Jurkat, Clone E6-1 (cell line): ENCODE measurements at places on chromosomes 2 and 18.
A peak's percentile ranks its signal among the peaks of the same experiment; 100 is the strongest.

GRCh38 chr18:11309172-11309571 lies 159.8 kb upstream of the PIEZO2 start:
- peak; percentile 41 for DNase-seq

- DNase-seq, result no peak
Observed at GRCh38 chr2:106972782-106973181, 86.8 kb upstream of the ST6GAL2 start.

DNA sequence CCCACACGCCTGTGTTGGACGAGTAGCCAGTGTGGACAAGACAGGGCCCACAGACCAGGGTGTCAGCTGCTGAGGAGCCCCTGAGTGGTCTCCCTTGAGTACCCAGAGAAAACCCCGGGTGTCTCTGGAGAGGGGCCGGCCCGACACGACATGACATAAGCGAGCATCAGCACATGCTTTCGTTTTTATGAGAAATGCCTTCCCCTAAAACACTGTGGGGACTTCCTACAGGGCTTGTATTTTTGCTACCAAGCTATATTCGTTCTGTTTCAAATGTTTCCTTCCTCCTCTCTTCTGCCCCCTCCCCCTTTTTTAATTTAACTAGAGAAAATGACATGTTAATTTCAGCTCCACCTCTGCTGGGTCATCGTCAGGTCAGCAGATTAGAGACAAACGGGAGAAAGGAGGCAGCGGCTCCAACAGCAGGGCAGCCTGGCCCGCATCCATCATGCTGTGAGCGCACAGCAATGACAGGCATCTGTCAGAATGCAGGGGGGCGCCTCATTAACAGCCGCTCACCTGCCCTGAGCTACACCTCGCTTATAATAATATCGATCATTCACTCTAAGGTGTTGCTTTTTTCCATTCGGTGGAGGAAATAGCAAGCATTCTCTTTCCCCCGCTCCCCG lies 286.2 kb downstream of the ZNF516 start:
- no peak for DNase-seq

DNA sequence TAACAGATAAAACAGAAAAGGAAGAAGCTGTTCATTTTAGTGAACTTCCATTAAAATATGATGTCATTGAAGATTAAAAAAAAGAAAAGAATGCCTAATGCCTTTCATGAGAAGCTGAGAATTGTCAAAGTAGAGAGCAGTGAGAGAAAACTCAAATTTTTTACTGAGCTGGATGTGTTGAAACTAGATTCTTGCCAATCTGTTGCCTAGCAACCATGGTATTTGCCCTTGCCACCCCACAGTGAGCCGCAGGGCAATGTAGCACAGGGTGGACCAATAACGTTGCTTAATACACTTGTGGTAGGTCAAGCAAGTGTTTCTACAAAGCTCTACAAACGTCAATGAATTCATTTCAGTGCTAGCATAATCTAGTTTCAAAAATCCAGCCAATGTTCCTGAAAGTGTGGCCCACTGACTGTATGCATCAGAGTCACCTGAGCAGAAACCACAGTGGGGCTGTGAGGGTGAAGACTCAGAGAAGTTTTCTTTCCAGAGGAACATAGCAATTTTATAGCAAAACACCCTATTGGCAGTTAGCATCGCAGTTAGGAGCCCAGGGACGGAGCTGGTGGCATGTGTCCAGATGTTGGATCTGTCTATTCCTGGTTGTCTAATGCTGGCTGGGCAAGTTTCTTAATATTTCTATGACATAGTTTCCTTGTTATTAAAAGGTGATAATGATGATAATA lies 132.2 kb downstream of the DOCK10 start:
- DNase-seq, result no peak

GRCh38 chr2:178829299-178829960 lies 22.2 kb upstream of the TTN start:
- DNase-seq, result no peak

DNA sequence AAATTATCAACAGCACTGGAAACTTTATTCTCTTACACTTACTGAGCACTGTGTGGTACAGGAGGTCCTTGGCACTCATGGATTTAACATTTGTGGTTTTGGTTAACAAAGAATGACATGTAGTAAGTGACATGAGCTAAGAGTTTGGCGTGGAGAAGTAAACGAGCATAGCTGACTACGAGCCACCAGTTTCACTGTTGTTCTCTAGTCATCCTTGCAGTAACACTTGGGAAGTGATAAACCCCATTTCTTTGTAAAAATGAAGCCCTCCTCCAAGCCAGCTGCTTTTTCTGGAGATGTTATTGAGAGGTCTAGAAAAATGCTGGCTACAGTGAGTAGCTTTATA lies 32.7 kb downstream of the QPCT start:
- DNase-seq, result no peak

- DNase-seq, result no peak
Observed at GRCh38 chr2:100718065-100718629, 101.8 kb upstream of the NPAS2 start.

DNA sequence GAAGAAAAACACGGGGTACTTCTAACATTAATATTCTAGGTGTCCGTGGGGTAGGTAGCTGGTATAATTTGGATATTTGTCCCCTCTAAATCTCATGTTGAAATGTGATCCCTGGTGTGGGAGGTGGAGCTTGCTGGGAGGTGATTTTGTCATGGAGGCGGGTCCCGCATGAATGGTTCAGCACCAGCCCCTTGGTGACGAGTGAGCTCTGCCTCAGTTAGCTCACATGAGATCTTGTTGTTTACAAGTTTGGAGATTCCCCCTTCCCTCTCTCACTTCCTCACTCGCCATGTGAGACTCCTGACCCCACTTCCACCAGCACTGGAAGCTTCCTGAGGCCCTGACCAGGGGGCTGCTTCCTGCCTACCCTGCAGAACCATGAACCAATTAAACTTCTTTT lies 35.4 kb upstream of the DNER start:
- DNase-seq, result no peak

DNA sequence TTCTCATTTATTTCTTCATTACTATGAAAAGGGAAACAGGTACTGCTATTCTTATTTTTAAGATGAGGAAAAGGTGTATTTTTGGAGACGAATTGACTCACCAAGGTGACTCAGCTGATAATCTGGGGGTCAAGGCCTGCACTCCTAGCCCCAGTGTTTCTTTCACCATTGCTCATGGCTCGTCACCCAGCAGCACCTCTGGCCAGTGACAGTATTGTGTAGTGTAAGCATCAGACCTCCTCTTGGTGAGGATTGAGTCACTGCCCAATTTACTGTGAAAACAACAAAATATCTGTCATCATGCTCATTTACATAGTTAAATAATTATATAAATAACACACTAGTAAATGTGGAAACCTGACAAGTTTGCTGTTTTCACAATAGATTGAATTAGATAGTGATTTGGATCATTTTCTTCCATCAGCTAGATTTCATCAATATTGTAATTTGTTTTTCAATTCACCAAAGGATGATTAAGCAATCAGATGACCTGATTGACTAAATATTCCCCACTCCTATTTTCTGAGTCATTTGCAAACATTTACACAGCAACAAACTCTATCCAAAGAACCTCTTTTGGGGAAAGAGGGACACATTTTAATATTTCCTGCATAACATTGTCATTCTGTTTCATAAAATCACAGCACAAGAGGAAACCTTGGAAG lies 492.8 kb upstream of the RAB12 start:
- DNase-seq, result no peak

DNA sequence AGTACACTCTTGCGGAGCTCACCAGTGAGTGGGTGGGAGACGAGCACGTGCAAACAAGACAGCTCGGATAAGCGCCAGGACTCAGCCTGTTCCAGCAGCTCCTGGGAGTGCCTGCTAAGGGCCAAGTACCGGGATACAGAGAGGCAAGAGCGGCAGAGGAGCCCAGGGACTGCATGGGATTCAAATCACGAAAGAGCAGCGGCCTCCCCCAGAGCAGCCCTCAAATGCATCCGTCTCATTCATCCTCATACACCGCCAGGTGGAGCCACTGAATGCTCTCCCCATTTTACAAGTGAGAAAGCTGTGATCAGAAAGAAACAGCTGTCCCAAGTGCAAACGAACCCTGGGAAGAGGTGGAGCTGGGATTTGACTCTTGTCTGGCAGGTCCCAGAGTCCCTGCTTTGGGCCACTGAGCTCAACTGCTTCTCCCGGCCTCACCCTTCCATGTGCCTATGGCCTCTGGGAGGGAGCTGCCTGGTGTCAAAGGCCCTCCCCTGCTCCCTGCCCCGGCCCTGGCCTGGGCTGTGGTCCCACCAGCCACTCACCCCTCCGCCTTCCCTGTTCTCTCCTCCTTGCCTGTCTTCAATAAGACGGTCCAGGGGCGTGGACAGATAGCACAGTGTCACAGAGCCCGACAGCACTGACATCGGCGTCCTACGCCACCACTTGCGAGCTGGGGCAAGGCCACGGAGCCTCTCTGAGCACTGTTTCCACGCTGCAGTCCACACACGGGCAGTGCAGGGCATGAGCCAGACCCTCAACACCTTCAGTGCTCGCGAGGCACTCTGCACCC lies 72.8 kb upstream of the TAF1B start:
- DNase-seq, result peak; percentile 51

GRCh38 chr2:118249531-118249930 lies 161.3 kb downstream of the INSIG2 start:
- DNase-seq, result no peak

DNA sequence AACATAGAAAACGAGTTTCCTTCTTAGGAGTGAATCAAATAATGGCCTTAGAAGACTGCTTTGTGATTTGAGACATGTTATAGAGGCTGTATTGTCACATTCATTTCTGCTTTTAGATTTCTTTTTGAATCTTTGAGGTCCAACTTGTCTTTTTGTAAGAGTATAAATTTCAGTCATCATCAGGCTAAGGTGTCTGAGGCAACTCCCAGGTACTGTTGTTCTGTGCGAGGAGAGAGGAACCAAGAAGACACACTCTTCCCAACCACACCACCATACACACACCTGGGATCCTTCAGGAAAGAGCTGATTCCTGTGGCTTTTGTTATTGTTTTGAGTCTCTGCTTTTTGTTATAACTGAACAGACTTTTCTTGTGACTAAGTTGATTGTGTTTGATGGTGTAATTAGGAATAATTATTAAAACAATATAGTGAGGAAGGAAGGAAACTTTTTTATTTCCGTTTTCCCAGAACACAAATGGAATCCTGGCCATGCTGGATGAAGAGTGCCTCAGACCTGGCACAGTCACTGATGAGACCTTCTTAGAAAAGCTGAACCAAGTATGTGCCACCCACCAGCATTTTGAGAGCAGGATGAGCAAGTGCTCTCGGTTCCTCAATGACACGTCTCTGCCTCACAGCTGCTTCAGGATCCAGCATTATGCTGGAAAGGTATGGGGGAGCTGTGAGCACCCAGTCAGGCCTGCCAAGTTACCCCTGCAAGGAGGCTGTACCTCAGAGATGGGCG lies 140.4 kb downstream of the MYO1B start:
- DNase-seq, result no peak

GRCh38 chr2:152415231-152415642 lies 80.3 kb downstream of the FMNL2 start:
- DNase-seq, result no peak

DNA sequence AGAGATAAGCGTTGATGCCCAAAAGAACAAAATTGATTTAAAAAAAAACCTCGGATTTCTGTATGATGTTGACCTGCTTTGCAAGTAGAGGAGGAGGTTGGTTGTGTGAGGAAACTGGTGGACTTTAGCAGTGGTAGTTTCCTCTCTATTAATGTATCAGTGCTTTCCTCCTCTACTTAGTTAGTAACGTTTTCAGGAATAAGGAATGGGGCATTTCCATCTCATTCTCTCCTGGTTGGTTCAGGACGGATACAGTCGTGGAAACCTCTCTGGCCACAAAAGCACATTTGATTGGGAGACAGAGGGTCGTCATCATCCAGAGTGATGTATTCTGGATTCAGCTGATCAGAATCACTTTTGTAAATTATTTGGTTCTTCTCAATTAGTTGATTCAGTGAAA lies 1.5 kb downstream of the FHOD3 start:
- DNase-seq, result no peak

GRCh38 chr2:220188031-220188430 lies 560.6 kb downstream of the SLC4A3 start:
- DNase-seq, result peak; percentile 52

DNA sequence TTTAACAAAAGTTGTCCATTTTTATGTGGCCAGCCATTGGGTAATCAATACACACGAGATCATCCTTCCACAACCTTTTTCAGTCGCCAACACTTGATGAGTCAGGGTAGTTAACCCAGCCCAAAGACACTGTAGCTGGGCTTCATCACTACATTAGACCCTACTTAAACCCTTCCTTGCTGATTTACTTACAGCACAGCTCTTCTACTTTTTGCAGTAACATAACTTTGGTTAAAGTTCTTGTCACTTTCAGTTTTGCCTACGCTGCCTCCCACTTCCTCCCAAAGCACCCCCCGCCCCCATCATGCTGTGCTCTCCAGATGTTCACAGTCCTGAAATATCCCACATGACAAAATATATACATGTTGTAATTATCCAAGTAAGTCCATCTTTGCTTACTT lies 103.6 kb downstream of the CDK15 start:
- peak; percentile 34 for DNase-seq

DNA sequence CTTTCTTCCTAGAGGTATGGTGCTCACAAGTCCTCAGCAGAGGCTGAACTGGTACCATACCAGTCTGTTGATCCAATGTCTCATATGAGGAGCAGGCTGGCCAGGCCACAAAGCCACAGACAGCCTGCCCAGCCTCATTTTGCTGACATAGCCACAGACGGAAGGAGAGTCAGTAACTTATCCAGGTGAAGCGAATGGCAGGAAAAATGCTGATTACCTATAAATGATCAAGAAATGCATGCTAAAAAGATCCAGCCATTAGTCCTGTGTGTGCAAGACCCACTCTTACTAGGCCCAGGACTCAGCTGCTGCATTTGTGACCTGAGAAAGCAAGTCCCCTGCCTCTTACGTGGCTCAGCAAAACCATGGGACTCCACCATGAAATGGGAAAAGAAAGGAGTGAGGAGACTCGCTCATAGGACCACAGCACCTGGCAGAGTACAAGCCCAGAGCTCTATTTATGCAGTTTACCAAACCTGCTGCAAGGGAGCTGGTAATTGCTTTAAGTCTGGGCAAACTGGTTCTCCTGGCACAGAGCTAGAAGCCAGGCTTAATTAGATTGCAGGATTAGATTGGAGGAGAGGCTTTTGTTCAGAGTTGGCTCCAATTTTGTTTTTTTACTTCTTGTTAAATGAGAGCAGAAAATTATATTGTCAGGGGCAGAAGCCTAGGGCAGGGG lies 19.0 kb downstream of the RHOB start:
- no peak for DNase-seq

- no peak for DNase-seq
Observed at GRCh38 chr2:152766928-152767327, 48.5 kb downstream of the ARL6IP6 start.
